Endodermal cell (in vitro differentiated cells): ENCODE measurements at places on chromosomes 6 and 20. TPM values are rescaled to one million over a fixed set of nuclear protein-coding genes. Genes with fewer than 3 reads are reported as not detected.

- H3K27me3 ChIP-seq = no peaks in the 10 kb centered on the region
- DNase-seq = no peak
- no peaks in the 10 kb centered on the region for H3K4me1 ChIP-seq
- no peak overlapping the region for H3K4me3 ChIP-seq
These were observed 87.8 kb downstream of the L3MBTL3 start for GRCh38 chr6:130105996-130106704.

- H3K36me3 ChIP-seq = no peaks in the 10 kb centered on the region
- no peak for DNase-seq
- H3K4me3 ChIP-seq = no peak overlapping the region
These were observed 131.2 kb downstream of the SH3BGRL2 start for GRCh38 chr6:79762370-79762769.

The IL17A gene
- total RNA-seq = not detected in 2 replicates

The MAK gene
- total RNA-seq = 0.35 and 0.47 TPM in 2 replicates

The ZBTB46 gene
- 22.0 and 25.9 TPM in 2 replicates for total RNA-seq

DNA sequence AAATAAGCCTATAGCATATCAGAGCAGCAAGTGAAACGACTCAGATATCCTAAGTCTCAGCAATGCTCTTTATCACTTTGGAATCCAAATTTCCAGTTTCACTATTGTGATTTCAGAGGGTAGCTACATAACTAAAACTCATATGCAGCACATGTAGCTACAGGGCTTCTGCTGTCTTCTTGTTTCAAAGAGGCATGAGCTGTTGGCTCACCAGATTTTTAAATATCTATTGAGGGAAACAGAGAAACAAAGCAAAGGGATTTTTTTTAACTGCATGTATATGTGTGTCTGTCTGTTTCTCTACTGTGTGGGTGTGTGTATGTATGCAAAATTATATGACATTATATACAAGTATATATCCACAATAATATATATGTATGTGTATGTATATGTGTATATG lies 258.4 kb downstream of the HDGFL1 start:
- no peak for DNase-seq
- no peaks in the 10 kb centered on the region for H3K36me3 ChIP-seq
- H3K27ac ChIP-seq = peak overlapping the region; percentile 85
- no peak overlapping the region for H3K4me3 ChIP-seq
- H3K4me1 ChIP-seq = no peaks in the 10 kb centered on the region
